ENCODE measurements at places on chromosomes 6 and 20.

DNA sequence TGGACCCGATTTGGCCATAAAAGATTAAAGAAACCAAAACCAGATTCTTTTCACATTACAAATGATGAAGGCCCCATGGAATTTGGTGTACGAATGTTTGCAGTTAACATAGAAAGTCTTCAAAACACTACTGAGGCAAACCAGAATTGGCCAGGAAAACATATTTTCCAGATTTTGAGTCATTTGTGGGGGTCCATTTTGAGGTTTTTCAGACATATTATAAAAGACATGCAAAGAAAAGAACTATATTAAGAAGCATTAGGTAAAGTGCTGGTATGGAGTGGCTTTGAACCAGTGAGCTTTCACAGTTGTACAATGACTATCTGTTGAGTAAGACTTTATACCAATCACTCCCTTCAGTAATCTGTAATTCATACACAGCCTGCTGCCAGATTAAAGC lies 168.9 kb upstream of the COL21A1 start:
- no peak for DNase-seq

DNA sequence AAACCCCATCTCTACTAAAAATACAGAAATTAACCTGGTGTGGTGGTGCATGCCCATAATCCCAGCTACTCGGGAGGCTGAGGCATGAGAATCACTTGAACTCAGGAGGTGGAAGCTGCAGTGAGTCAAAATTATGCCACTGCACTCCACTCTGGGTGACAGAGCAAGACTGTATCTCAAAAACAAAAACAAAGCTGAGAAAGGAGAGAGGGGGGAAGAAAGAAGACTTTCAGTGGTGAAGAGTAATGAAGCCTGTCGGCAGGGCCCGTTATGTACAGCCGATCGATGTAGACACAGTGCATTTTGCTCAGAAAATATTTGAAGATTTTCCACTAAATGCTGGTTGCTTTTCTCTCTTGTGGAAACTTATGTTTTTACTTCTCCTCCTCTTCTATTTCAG lies 13.8 kb downstream of the VAPB start:
- no peak for DNase-seq

GRCh38 chr6:96997788-96998187 lies 73.3 kb downstream of the KLHL32 start:
- DNase-seq: no peak

DNA sequence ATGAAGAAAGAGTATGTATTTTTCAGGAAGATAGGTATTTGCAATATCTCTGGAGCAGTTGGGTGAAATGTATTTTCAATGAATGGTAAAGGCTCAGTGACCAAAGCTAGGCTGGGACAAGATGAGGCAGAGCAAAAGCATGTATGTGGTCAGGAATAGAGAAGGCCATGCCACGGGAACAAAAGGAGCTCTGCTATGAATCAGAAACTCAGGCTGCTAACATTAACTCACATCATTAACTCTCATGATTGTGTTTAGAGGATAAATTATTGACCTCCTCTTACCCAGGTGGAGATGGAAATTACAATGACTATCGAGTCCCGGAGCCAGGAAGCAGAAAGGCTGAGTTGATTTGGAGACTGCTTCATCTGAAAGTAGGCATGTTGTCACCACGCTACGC lies 220.2 kb downstream of the FUT9 start:
- no peak for DNase-seq

DNA sequence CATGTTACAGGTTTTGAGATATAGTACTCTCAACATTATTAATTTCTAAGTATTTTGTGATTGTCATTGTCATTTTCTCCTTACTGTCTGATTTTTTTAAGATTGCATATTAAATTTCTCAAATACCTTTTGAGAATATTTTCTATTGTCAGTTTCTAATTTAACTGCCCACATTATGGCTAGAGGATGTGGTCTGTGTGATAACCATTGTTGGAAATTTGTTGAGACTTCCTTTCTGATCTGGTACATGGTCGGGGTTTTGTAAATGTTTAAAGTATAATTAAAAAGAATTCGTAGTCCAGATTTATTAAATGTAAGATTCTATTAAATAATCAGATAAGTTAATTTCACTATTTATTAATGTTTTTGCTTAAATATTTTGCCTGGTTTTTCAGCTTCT lies 60.1 kb downstream of the SLX4IP start:
- no peak for DNase-seq

GRCh38 chr6:166286839-166287271 lies 21.3 kb downstream of the PRR18 start:
- DNase-seq: no peak

GRCh38 chr6:44453146-44453545 lies 65.6 kb downstream of the CDC5L start:
- no peak for DNase-seq

GRCh38 chr6:166929542-166930189 lies 26.7 kb downstream of the RNASET2 start:
- no peak for DNase-seq

GRCh38 chr20:46296526-46297250 lies 11.6 kb downstream of the CDH22 start:
- no peak for DNase-seq

DNA sequence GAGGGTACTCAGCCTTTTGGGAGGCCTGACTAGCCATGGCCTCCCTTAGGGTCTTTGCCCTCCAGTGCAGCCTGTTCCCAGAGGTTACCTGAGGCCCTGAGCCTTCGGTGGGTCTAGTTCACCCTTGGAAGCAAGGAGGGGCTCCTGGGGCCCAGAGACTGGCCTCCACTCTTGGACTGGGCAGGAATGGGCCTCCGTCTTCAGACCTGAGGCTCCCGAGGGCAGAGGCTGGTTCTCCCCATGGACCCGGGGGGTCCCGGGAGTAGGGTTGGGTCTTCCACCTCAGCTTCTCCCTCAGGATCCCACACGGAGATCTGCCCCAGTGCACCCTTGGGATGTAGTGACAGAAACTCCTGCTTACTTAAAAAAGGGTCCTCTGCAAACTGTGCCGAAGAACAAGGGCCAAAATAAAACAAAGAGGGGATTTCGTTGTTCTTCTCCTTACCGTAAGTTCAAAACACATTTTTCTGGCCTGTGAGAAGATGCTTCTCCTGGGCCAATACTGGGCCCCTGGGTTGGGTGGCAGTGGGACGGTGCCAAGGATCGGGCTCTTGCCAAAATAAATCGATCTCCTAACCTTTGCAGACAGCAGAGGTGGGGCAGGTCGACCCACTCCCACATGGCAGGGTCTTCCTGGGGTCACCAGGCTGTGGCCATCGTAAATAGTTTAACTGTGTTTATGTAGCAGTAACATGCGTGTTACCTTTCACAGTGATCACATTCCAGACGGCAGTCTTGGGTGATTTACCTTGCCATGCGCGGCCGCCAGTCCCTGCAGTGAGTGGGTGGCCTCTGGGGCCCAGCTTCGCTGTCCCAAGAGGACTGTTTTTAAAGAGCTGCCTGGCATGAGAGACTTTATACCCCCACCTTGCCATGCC lies 151.8 kb downstream of the VEGFA start:
- no peak for DNase-seq

GRCh38 chr6:83292900-83293843 lies 100.0 kb downstream of the RWDD2A start:
- no peak for DNase-seq

All from activated T-helper 1 cell treated with anti-CD3 and anti-CD28 coated beads, Interleukin-2, amount 50 U/mL, for 16 hours (primary cell).